Skin of body (tissue), 3 donors: ENCODE measurements at places on chromosomes 3 and 15. TPM values are rescaled to one million over a fixed set of nuclear protein-coding genes. Genes with fewer than 3 reads are reported as not detected.

USP19 gene
- total RNA-seq, result 29.0 TPM

- no peak for DNase-seq
These were observed 15.5 kb downstream of the GRM2 start for GRCh38 chr3:51722362-51722761.

- DNase-seq, result no peak
These were observed 30.0 kb downstream of the INSYN1 start for GRCh38 chr15:73723191-73723590.

DNA sequence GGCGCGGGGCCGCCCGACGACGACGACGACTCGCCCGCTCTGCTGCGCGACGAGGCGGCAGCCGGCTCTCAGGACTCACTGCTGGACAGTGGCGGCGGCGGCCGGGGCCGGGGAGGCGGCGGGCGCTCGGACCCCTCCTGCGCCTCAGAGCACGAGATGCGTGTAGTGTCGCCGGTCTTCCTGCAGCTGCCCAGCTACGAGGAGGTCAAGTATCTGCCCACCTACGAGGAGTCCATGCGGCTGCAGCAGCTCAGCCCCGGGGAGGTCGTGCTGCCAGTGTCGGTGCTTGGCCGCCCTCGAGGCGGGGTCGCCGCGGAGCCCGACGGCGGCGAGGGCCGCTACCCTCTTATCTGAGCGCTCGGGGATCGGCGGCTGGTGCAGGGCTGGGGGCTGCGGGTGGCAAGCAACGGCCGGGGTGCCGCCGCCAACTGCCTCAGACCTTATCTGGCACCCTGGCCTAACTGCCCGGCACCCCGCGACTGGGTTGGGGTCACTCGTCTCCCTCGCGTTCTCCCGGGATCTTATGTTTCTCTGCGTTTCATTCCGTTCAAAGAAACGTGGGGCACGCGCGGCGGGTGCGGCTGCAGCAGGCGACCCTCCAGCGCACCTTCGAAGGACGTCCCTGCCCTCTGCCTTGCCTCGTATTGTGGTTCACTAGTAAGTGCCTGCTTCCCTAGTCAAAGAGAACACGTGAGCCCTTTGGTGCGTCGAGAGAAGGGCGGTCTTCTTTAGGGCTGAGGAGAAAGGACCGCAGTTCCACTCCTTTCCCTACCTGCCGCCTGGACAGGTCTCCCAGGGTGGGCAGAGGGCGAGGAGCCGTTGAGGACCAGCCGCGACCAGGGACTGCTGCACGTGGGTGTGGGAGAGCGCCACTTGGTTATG is 1.0 kb downstream of the C3orf80 start:
- DNase-seq, result no peak

ISLR gene
- 46.8 TPM for total RNA-seq

ITIH1 gene
- total RNA-seq, result 1.3 TPM

GRCh38 chr3:124360563-124360962 is 368.6 kb upstream of the ROPN1 start:
- DNase-seq, result peak; percentile 9

SKIL gene
- 46.7 TPM for total RNA-seq

DNA sequence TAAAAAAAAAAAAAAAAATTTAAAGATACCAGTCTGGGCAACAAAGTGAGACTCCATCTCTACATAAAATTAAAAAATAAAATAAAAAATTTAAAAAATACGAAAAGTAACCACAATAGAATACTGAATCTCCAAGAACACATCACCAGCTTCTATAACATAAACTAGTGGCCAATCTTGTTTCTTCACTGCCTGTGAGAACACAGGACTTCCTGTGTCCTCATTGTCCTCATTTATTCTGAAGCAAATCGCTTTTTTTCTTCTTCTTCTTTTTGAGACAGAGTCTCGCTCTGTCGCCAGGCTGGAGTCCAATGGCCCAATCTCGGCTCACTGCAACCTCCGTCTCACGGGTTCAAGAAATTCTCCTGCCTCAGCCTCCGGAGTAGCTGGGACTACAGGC is 28.6 kb upstream of the RAB7A start:
- DNase-seq, result no peak

SERPINI1 gene
- total RNA-seq, result 14.6 TPM

- no peak for DNase-seq
These were observed 204.4 kb downstream of the OTOL1 start for GRCh38 chr3:161700998-161701397.

CIB2 gene
- total RNA-seq, result 8.7 TPM

GOLGA8H gene
- total RNA-seq, result 1.2 TPM

GRCh38 chr15:96553451-96553850 is 223.0 kb downstream of the NR2F2 start:
- no peak for DNase-seq

DNA sequence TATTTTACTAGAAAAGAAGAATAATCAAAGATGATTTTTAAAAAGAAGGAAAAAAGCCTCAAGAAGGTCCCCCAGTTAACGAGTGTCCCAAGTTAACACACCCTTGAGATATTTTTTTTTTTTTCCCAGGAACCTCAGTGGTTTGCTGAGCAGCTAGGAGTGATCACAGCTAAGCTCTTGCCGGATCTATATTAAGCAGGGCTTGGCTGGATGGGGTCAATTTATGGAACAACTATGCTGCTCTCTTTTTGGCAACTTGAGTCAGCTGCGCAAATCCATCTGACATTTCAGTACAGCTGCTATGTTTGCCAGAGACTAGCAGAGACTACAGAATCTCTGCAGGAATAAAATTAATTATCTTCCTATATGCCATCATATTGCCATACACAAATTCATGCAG is at the start of gene LMOD3:
Gene LMOD3 (minus strand): TSS at position 193 of the 400 bp plus-strand sequence. CDS start 209 bp downstream, outside the sequence.
- peak; percentile 16 for DNase-seq

DNA sequence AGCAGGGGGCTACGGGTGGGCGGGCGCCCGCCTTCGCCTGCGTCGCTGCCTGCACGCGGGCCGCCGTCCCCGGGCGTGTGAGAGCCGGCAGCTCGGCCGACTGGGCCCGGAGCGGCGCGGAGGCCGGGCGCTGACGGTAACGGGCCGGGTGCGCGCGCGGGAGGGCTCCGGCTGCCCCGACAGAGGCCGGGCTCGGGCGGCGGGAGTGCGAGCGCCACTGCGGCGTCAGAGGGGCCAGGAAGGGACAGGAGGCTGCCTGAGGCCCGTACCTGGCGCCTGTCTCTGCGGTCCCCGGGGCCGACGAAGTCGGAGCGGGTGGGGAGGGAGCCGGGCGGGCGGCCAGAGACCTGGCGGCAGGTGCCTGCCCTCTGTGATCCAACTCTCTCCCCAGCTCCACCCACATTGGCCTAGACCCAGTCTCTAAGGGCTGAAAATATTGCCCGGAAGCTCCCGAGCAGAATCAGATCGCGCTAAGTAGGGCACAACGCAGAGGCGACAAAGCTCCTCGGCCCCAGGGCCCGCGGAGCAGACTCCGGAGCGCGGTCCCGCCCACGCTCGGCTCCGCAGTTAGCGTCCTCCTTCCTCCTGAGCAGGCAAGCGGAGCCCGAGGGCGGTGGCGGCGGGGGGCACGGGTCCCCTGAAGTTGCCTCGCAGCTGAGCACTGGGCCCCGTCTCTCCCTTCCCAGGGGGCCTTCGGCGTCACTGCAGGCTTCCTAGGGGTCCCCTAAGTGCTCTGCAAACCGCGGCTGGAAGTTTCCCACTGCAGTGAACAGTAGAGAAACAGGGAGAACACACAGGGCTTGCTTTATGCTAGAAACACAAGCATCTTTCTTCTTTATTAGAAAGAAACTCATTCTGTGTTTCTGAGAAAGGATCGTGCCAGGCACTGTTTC is at the start of gene MAN2A2:
Gene MAN2A2 (plus strand): TSS at position 463 of the 893 bp plus-strand sequence. CDS start 906 bp downstream, outside the sequence.
- peak; percentile 13 for DNase-seq

ITPKA gene
- total RNA-seq, result 0.39 TPM

DNA sequence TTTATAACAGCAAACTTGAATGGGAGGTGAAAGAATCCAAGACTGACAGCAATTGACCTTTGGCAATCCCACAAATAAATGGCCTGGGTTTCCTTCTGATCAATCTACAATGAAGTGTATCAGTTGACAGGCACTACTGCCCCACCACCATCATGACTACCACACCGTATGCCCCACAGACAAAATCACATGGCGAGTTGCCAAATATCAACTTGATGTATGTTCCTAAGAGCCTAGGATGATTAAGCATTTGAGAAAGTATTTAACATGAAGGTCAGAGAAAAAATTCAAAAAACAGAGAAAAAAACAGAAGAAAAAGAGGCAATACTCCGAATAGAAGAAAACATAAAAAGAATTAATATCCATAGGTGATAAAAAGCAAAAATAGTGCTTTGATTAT is 215.9 kb upstream of the STAC start:
- DNase-seq, result no peak

GRCh38 chr3:134361162-134361835 is 12.9 kb downstream of the AMOTL2 start:
- DNase-seq, result no peak

GRCh38 chr15:78389322-78389721 is 48.7 kb upstream of the IREB2 start:
- peak; percentile 86 for DNase-seq

DNA sequence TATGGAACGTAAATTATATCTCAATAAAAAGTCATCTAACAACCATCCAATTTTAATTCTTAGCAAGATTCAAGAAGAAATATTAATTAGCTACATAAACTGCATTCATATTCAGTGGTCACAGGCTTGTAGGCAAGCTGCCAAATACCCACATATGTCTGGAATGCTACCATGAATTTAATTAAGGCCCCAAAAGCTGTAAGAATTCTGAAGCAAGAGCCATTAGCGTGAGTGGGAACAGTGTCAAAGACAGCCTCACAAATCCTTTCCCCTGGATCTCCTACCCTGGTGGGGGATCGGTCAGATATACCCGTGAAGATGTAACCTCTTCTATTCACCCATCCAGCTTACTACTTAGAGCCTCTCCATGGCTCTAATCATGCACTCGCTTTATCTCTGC is 40.0 kb downstream of the ATG7 start:
- DNase-seq, result no peak

DNA sequence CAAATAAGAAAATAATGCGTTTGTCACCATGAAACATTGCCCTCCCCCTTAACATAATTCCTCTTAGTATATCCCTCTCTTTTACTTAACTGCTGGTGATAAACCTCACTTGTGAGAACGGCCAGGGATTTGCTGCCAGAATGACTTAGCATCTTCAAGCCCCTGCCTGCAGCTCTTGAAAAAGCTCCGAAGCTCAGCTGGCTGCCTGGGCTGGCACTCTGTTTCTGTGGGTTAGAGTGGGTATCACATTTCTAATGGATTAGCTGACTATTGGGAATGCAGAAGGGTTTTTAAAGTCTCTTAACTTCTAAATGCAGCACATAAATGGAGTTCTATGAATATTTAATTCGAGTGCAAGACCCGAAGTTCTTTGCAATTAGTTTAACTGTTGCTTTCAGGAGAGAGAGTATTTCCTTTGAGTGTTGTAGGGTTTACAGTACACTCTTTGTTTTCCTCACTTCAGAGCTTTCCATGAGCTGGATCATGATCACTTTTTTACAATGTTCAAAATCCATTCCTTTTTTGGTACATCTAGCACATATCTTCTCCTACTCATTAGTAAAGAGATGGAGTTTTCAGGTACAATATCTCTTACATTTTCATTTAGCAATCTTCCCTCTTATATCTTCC is 124.7 kb upstream of the RBMS3 start:
- no peak for DNase-seq

DNA sequence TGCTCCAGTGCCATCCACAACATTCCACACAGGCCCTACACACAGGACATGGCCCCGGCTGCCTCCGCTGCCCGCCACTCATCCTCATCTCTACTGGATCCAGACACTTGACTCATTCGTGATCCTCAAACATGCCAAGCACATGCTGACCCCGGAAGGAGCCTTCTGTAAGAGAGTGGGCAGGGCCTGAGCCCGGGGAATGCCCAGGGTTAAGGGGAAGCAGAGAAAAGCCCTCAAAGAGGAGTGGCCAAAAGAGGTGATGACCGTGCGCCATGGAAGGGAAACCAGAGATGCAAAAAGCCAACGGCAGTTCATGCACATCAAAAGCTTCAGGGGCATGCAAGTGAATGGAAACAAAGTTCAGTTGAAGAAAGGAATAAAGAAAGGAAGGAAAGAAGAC is 46.1 kb downstream of the RFTN1 start:
- DNase-seq, result no peak

EPHB3 gene
- total RNA-seq, result 44.4 TPM

CCDC54 gene
- total RNA-seq, result not detected

- no peak for DNase-seq
These were observed 68.9 kb upstream of the TLE3 start for GRCh38 chr15:70166506-70167087.

- peak; percentile 15 for DNase-seq
These were observed 303.8 kb downstream of the CLSTN2 start for GRCh38 chr3:140238646-140239314.

MKRN3 gene
- total RNA-seq, result 0.89 TPM

ALDH1A2 gene
- total RNA-seq, result 3.9 TPM

- DNase-seq, result no peak
These were observed 102.4 kb upstream of the EOMES start for GRCh38 chr3:27824312-27825200.

GRCh38 chr15:51093488-51093838 is 1.2 kb downstream of the TNFAIP8L3 start:
- DNase-seq, result no peak

DNA sequence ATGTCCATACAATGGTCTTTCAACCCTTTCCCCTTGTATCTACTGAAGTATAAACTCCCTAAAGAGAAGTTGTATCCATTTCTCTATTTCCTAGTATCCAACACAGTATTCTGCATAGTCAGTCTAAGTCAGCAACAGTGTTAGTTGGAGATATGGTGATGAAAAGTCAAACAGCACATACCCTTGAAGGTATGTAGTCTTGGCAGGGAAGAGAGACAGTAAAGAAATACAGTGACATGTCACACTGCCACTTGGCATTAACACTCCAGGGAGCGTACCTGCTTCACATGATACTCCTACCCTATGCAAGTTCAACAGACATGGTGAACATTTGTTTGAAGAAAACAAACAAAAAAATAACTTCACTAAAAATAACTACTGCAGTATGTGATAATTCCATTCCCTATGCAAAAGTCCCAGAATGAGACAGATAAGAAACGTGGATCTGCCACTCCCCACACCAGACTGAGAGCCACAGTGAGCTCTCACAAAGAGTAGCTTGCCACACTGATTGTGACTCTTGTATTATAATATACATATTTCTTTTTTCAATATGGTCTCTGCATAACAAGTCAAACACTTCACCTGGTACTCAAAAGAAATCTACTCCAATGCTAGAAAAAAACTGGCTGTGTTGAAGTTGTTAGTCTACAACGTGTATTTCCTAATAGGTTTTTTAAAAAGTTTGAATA is 5.9 kb downstream of the PDCD10 start:
- DNase-seq, result no peak

FBXW12 gene
- total RNA-seq, result not detected

GRCh38 chr3:115831864-115832263 is 208.6 kb downstream of the GAP43 start:
- peak; percentile 67 for DNase-seq

DNA sequence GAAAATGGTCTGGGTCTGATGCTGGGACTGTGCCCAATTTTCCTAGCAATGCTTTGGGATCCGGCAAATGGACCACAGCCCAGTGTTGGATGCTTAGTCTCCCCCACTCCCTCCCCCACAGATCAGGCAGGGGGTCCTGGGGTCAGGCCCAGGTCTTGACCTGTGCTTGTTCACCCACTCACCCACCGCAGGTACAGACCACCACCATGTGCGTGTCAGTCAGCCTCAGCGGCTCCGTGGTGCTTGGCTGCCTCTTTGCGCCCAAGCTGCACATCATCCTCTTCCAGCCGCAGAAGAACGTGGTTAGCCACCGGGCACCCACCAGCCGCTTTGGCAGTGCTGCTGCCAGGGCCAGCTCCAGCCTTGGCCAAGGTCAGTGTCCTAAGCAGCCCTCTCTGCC is 10.6 kb downstream of the GRM2 start:
- no peak for DNase-seq

CYP8B1 gene
- not detected for total RNA-seq

- DNase-seq, result no peak
These were observed 280.3 kb upstream of the PROK2 start for GRCh38 chr3:72065236-72065635.

GRCh38 chr15:99721104-99721778 is 12.0 kb downstream of the LYSMD4 start:
- no peak for DNase-seq
